Activated CD4-positive, alpha-beta T cell treated with anti-CD3 and anti-CD28 coated beads for 48 hours (primary cell): ENCODE measurements at places on chromosomes 11 and 22.

DNA sequence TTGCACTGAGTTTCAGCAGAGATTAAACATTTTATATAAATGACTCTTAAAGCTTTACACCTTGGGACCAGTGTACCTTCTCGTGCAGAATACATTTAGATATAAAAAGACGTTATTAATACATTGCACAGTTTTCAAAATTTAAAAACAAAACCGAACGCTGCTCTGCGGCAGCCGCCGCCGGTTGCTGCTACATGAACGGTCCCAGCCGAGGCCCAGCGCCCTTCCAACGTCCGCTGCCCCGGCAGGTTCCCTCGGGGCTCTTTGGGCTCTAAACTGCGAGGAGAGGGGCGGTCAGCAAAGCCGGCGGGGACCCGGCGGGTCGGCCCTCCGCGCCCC is 2.0 kb downstream of the CDKN1C start:
- DNase-seq: no peak

- DNase-seq: no peak
Measured at GRCh38 chr11:60396799-60397198, 540 bp downstream of the MS4A14 start.

DNA sequence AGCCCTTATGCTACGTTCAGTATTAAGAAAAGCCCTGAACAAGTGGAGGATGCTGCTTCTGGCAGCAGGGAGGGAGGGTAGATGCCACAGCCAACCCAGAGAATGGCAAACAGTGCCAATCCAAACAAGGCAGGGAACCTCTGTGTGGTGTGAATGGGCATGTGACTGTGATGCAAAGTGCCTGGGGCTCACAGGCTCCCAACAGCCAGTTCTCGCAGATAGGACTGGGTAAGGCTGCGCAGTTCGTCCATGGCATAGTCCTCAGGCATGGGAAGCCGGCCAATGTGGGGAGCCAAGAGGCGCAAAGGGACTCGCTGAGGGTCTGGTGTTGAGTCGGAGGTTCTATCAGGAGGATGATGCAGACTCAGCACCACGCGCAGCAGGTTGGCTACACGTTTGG is 4.8 kb upstream of the CHRNA10 start:
- no peak for DNase-seq

GRCh38 chr22:33841281-33842005 is 78.8 kb downstream of the LARGE1 start:
- no peak for DNase-seq

GRCh38 chr22:46303347-46303965 is 6.8 kb downstream of the GTSE1 start:
- DNase-seq: no peak

DNA sequence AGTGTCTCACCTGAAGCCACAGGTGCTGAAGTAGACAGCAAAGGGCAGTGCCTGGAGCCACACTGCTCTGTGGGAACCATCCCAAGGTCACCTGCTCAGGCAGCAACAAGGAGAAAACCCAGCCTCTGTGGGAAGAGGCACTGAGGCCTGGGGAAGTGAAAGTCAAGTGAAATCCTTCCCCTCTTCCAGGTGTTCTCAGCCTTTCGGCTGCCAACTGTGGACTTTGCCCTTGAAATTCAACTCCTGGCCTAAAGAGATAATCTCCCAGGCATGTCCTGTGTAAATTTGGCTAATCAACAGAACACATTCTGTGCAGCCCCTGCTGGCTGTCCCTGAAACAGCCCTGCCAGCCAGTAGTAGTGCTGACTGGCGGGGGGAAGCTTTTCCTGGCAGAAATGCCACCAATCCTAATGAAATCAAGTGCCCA is 112.1 kb downstream of the RPL27A start:
- no peak for DNase-seq

DNA sequence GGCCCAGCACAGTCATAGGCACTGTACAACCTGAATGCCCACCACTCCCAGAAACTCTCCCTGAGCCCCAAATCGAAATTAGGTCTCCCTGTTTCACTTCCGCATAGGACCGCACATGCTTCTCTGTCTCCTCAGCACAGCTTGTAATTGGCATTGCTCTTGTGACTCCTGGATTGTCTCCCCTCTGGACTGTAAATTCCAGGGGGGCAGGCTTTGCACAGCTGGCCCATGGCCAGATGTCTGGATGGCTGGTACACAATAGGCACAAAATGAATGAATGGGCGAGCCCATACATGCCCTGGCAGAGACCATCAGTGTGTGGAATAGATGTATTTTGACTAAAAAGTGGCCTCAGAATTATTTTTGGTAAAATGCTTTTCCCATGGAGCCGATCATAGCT is 63.3 kb upstream of the PHF21B start:
- DNase-seq: no peak

GRCh38 chr11:65806979-65807378 is 20.1 kb downstream of the OVOL1 start:
- DNase-seq: no peak

DNA sequence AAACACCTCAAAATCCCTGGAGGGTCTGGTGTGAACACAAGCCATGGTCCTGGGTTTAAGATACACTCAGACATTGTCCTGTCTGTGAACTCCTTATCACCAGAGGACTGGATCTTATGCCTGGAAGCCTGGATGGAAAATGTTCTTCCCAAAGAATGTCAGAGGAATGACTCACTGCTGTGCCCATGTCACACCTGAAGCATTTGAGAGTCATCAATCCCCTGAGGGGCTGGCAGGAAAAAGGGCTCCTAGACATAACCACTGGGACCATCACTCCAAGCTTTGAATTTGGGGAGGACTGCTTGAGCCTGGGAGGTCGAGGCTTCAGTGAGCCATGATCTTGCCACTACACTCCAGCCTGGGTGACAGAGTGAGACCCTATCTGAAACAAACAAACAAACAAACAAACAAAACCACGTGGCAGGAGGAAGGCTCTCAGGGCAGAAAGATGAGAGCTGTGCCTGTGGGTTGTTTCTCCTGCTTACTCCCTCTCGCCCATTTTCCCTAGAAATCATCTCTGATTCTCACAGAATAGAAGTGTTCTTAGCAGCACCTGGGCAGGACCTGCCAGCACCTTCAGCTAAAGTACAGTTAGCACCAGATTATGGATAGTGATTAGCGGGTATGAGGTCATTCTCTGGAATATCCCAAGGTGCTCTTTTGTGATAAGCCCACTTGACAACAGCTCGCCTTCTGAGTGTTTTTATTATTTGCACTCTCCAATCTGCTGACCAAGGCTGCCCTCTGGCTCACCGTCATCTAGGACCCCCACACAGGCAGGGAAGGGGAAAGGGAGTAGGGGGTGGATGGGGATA is 11.9 kb upstream of the PRG2 start:
- DNase-seq: no peak

GRCh38 chr11:73157101-73158010 is 15.2 kb upstream of the FCHSD2 start:
- DNase-seq: no peak

- DNase-seq: no peak
Measured at GRCh38 chr11:65329478-65329877, 4.2 kb upstream of the DPF2 start.

GRCh38 chr11:14065141-14065540 is 102.6 kb downstream of the SPON1 start:
- DNase-seq: peak; percentile 46

- no peak for DNase-seq
Measured at GRCh38 chr11:47147250-47147649, 29.4 kb downstream of the ARFGAP2 start.

DNA sequence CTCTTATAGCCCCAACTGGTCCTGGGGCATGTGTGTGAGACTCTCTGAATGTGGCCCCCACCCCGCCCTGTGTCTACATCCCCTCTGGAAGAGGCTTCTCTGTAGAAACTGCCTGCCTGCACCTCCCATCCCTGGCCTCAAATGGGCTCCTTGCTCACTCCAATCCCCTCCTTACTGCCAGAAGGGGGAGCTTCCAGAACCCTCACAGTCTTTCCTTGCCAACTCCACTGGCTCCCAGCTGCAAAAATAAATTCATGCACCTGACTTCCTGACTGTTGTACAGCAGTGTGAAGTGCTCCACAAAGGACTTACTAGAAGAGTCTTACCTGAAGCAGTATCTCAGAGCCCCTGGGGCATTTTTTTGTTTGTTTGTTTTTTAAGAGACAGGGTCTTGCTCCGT is 15.2 kb upstream of the SERPIND1 start:
- DNase-seq: no peak

DNA sequence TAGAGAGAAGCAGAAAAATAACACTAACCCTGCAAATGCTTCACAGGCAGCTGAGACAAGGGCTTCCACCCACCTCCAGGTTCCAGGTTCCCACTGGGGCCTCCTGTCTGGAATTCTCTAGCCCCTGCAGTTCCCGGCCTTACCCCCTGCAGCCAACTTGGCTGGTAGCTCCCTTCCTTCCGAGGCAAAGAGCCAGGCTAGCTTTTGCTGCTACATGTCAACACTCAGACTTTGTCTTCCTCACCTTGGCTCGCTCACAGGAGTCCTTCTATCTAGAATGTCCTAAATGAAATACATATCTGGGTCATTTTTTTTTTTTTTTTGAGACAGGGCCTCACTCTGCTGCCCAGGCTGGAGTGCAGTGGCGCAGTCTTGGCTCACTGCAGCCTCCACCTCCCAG is 9.9 kb upstream of the TTLL1 start:
- no peak for DNase-seq

GRCh38 chr11:1227551-1228100 is 4.8 kb downstream of the MUC5B start:
- DNase-seq: no peak

DNA sequence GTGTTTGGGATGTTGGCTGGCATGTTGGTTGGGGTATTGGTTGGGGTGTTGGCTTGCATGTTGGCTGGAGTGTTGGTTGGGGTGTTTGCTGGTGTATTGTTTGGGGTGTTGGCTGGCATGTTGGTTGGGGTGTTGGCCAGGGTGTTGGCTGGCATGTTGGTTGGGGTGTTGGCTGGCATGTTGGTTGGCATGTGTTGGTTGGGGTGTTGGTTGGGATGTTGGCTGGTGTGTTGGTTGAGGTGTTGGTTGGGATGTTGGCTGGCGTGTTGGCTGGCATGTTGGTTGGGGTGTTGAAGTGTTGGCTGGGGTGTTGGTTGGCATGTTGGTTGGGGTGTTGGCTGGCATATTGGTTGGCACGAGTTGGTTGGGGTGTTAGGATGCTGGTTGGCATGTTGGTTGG is 24.5 kb downstream of the OTUB1 start:
- DNase-seq: no peak

GRCh38 chr11:11072067-11072466 is 214.2 kb upstream of the ZBED5 start:
- no peak for DNase-seq

DNA sequence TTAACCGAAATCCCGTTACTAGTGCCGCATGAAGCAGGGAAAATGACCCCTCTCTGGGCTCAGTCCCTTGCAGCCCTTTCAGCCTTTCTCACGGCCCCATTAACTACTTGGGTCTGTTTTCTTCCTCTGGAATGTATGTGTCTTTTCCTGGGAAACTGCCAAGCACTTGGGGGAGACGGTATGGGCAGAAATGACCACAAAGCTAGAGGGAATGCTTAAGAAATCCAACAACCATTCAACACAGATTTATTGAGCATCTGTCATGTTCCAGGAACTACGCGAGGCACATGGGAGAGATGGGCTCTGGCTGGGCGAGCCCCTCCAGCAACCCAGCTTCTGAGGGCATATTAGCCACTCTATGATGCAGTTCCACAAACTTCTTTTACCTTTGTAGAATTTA is 462.6 kb downstream of the BUD13 start:
- no peak for DNase-seq

- peak; percentile 20 for DNase-seq
Measured at GRCh38 chr11:73521621-73522020, 76.3 kb downstream of the FAM168A start.

GRCh38 chr11:59418156-59418555 is 8.1 kb downstream of the OR5A2 start:
- no peak for DNase-seq

DNA sequence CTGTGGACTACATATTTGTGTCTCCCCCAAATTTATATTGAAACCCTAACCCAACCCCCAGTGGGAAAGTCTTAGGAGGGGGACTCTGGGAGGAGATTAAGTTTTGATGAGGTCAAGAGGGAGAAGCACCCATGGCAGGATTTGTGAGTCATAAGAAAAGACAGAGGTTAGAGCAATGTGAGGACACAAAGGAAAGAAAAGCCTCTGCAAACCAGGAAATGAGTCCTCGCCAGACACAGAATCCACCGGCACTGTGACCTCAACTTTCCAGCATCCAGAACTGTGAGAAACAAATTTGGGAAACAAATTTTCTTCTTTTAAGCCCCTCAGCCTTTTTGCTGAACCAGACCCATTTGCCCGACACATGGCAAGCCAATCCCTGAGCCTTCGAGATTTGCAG is 397.0 kb downstream of the NTM start:
- DNase-seq: no peak

DNA sequence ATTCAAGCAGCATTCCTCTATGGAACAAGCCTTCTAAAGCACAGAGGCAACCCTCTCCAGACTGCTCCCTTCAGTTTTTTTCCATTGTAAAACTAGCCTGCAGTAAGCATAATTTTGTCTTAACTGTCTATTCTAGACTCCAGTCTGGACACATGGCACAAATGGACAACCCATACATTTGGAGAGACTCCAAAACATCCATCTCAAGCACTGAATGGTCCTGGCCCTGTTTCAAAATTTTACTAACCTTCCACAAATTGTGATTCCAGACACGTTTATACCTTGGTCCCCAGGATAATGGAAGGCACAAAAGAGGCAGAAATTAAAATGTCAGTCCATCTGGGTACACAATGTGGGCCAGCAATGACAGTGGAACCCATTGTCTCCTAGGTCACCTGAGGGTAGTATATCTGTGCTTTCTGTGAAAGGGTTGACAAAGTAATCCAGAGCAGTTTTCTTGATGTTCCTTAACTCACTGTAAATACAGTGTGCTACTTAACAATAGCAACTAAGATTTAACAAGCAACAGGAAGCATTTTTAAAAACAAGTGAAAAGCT is 16.2 kb upstream of the SESN3 start:
- DNase-seq: no peak

- DNase-seq: peak; percentile 49
Measured at GRCh38 chr11:2265396-2265795, 5.0 kb downstream of the ASCL2 start.

GRCh38 chr11:85886089-85887056 is 31.2 kb downstream of the CCDC83 start:
- no peak for DNase-seq

GRCh38 chr22:35663371-35663770 is 15.1 kb downstream of the APOL6 start:
- no peak for DNase-seq

- DNase-seq: no peak
Measured at GRCh38 chr11:14449302-14449714, 50.3 kb downstream of the COPB1 start.

GRCh38 chr11:22792497-22792896 is 37.1 kb downstream of the SVIP start:
- DNase-seq: peak; percentile 4

- no peak for DNase-seq
Measured at GRCh38 chr11:110026858-110027626, 66.2 kb upstream of the ZC3H12C start.

DNA sequence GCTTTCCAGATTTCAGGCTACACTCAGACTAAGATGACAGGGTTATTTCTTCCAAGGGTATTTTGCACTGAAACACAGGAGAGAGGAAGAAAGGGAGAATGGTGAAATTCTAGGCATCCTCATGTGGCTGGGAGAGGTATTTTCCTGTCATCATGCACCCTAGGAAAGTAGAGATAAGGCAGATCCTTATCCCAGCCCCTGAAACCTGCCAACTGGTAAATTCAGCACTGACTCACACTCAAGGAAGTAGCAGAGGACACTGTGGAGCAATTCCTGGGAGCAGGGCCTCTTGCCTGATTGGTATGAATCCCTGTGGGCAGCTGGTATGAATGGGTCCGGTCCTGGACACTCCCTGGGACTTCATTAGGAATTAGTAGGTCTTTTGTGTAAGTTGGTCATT is 37.6 kb upstream of the SLC5A1 start:
- DNase-seq: no peak

- no peak for DNase-seq
Measured at GRCh38 chr11:69516526-69516925, 35.1 kb downstream of the LINC01488 start.
